ENCODE measurements at places on chromosomes 3 and 15. TPM values are rescaled to one million over a fixed set of nuclear protein-coding genes. Genes with fewer than 3 reads are reported as not detected.
A peak's percentile ranks its signal among the peaks of the same experiment; 100 is the strongest.

Gene TMEM42
- total RNA-seq: 18.3 TPM

Gene HESX1
- 3.7 TPM for total RNA-seq

Gene SLC9A9
- total RNA-seq: 28.8 TPM

Gene SAMMSON
- total RNA-seq: 0.26 TPM

Gene MINAR1
- 0.36 TPM for total RNA-seq

Gene CISH
- 13.1 TPM for total RNA-seq

Gene IL12A
- 7.9 TPM for total RNA-seq

Gene TNNC1
- 6.3 TPM for total RNA-seq

Gene COPG1
- 90.0 TPM for total RNA-seq

Gene GJD2
- not detected for total RNA-seq

Gene VGLL4
- 81.0 TPM for total RNA-seq

Gene ARPC4
- 151 TPM for total RNA-seq

Gene BDH1
- 56.3 TPM for total RNA-seq

Gene SACM1L
- 23.8 TPM for total RNA-seq

DNA sequence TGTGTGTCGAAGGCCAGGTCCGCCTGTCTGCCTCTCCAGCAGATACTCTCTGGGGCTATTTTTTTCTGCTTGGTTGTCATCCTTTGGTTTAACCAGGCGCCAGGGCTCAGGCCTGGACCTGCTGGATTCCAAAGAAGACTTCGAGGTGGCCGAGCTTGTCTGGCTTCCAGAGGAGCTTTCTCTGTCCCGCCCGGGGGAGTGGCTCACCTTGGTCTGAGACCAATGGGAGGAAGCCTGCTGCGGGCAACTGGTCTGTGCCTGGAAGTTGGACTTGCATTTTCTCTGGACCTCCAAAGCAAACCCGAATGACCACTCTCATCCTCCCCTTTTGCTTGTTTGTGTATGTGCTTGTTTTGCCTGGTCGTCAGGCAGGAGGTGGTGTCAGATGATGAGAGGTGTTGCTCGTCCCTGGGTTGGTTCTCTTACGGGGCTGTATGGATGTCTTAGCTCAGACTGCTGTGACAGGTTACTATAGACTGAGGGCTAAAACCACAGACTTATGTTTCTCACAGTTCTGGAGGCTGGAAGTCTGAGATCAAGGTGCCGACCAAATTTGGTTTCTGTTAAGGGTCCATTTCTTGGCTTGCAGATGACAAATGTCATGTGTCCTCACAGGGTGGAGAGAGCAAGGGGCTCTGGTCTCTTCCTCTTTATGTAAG is 19.3 kb downstream of the IGF1R start:
- DNase-seq: no peak

GRCh38 chr3:13370609-13371008 is 49.5 kb downstream of the NUP210 start:
- DNase-seq: no peak

GRCh38 chr15:73748730-73749129 is 4.4 kb downstream of the INSYN1 start:
- no peak for DNase-seq

GRCh38 chr3:124800076-124800475 is 69.8 kb downstream of the UMPS start:
- no peak for DNase-seq

DNA sequence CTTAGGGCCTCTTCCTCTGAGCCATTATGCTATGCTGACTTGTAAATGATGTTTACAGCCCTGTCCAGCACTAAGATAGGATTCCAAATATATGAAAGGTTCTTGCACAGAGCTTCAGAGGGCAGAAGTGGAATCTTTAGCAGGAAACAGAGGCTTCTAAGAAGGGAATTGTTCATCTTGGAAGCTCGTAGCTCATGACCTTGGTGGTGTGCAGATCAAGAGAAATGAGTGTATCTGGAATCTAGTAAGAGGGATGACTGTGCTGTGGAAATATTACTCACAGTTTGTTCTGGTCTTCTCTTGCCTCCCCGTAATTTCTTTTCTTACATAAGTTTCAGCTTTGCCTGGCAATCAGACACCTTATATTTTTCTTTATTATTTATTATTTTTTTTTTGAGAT is 175.8 kb downstream of the SPATA16 start:
- DNase-seq: no peak

DNA sequence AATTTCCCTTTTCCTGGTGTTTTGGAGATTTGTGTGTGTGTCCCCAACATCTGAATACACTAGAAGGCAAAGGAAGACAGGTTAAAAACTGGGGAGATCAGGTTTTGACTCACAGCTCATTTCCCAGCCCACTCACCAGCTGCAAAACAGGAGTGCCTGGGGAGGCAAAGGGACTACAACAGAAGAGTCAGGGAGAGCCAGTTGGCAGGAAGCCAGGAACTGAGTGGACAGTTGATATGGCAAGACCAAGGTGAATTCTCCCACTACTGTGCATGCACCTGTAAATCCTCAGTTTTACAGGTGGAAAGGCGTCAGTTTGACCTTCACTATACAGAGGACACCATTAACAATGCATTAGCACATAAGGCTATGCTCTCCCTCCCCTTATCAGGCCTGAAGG is 901.5 kb upstream of the SEMA6D start:
- DNase-seq: no peak

- no peak for DNase-seq
Observed at GRCh38 chr3:79367803-79368202, 400.0 kb downstream of the ROBO1 start.

- no peak for DNase-seq
Observed at GRCh38 chr3:98432575-98432974, 30.4 kb upstream of the OR5K1 start.

- no peak for DNase-seq
Observed at GRCh38 chr3:35565048-35565447, 74.3 kb upstream of the ARPP21 start.

DNA sequence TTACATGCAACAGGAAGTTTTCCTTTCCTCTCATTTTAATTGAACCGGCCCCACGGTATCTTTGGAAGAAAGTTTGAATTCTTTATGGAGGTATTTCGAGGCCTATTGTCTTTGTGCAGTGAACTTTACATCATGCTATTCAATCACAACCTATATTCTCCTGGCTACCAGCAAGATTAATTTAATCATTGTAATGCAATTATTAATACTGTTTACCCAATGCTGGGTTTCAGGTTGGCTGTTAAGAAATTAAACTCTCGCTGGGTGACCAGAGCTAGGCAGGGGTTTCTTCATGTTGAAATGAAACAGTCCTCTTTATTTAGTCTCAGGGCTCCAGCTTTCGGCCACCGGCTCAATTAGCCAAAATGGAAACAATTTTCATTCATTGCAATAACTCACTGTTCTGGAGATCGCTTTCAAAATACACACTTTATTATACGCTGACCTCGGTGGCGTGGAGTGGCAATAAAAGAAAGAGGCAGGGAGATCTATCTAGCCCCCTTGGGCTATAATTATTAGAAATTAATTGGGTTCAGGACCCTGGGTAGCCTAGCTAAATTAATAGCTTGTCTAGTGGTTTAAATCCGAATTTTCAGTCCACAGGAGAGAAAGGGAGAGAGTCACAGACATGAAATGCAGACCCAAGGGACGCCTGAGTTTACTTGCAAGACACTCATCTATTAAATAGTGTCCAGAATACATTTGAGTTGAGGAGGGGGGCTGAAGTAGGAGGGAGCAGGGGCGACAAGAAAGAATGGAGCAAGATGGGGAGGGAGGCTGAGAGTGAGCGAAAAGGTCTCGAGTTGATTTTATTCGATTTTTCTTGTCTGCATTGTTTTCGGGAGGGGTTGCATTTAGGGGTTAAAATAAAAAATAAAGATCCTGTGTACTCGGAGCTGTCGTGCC is 3.9 kb upstream of the MECOM start:
- no peak for DNase-seq

GRCh38 chr3:8387571-8387970 is 114.1 kb upstream of the LMCD1 start:
- no peak for DNase-seq

DNA sequence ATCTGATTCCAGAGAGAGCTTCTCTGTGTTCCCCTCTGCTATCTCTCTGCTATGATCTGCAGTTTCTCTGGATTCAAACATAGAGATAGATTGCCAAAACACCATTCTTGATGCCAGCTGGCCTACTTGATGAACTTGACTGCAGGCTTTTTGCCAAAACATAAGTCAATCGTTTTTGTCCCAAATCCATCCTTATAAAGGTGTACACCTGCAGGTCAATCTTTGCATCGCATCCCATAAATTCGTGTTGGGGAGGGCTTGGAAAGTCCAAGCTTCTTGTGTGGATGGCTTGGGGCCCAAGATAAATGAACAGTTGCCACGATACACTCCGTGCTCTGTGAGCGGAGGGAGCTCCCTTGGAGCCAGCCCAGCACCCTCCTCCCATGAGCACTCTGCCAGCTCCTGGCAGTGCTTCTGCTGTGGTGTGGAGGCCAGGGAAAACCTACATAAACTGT is 2.7 kb downstream of the CERS3 start:
- peak; percentile 91 for DNase-seq

Measured in lower leg skin (tissue), 4 donors.